CD4-positive, CD25-positive, alpha-beta regulatory T cell (primary cell): ENCODE measurements at places on chromosomes 3 and 15. TPM values are rescaled to one million over a fixed set of nuclear protein-coding genes. Genes with fewer than 3 reads are reported as not detected.

Gene AHSG
- total RNA-seq = not detected

Gene SUSD5
- not detected for total RNA-seq

Gene CIDEC
- not detected for total RNA-seq

Gene VPS13C
- total RNA-seq = 150 TPM

Gene SEMA3B
- total RNA-seq = 1.7 TPM

Gene NAA50
- total RNA-seq = 70.2 TPM

GRCh38 chr3:191431160-191431822 lies 29.7 kb upstream of the PYDC2 start:
- H3K27ac ChIP-seq = no peak overlapping the region
- H3K4me1 ChIP-seq = no peaks in the 10 kb centered on the region
- no peak for DNase-seq
- no peaks in the 10 kb centered on the region for H3K27me3 ChIP-seq
- H3K36me3 ChIP-seq = no peaks in the 10 kb centered on the region
- no peak overlapping the region for H3K4me3 ChIP-seq

DNA sequence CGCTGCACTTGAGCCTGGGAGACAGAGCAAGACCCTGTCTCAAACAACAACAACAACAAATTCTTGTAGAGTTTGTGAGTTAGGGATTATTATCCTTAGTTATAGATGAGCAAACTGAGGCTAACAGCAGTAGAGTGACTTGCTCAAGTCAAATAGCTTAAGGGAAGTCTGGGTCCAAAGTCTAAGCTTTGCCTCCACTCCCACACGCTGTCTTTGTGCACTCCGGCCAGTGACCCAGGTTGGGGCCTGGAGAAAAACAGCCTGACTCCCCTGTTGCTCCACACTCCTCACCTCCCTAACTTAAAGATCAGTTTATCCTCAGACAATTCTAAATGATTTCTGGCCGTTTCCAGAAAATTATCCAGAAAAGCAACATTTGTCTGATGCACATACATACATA lies 9.2 kb upstream of the SIN3A start:
- peaks cover 6% of the 10 kb centered on the region for H3K4me1 ChIP-seq
- no peak overlapping the region for H3K27ac ChIP-seq
- no peak overlapping the region for H3K4me3 ChIP-seq
- DNase-seq = no peak

DNA sequence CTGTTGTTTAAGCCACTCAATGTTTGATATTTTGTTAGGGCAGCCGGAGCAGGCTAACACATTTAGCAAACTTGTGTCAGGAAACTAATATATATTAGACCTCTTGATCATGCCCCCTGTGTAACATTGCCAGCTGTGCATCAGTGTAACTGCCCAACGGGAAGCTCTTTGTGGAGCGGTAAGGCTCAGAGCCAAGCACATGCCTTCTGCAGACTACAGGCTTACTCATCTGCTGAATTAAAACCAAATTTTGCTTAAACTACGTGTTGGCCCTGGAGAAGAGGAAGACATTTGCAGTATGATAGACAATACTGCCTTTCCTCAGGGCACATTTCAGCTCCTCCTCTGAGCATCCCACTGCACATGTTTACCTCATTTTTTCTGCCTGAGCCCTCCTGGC lies 50.5 kb upstream of the KCNMB2 start:
- no peak overlapping the region for H3K4me3 ChIP-seq
- no peak for DNase-seq

DNA sequence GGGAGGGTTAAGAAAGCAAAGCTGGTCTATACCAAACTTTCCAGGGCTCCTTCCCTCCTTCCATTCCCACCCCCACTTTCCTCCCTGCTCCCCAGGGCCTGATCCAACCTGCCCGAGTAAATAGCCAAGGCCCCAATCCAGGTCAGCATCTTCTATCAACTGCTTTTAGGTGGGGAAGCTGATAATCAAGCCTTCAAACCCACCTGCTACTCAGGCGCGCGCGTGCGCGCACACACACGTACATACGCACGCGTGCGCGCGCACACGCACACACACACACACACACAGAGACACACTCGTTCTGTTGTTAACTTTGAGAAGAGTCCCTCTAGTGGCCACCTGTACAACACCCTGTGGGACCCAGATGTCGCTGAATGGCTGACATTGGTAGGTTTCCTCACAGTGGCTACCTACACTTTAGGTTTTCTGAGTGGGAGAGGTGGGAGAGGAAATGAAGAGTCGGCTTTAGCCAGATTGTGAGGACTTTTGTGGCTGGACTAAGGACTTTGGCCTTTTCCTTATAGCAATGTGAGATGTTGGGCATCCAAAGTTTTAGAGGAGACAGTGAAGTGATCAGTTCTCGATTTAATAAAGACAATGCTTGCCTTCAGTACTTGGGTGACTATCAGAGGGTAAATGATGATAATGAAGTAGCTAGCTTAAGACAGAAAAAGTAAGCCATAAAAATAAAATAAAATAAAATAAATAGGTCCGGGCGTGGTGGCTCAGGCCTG lies 179.9 kb upstream of the C2CD4B start:
- H3K27ac ChIP-seq = no peak overlapping the region
- no peaks in the 10 kb centered on the region for H3K36me3 ChIP-seq
- H3K4me1 ChIP-seq = no peaks in the 10 kb centered on the region
- no peaks in the 10 kb centered on the region for H3K27me3 ChIP-seq

DNA sequence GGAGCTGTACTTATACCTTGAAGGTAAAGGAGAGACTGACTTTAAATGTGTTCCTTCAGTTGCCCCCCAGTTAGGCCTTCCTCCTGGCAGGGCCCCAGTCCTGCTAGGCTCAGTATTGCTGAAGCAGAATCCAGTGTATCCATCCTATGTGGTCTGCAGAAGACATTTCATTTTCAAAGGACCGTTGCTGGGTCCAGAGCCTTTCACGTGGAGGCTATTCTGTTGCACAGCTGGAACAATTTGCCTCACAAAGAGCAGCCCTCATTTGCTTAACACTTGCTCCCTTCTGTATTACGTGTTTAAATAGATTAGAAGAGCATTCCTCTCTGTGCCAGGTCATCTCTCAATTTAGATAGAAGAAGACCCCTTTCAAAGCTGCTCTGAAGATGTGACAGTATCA lies 78.9 kb upstream of the CFAP20DC start:
- H3K27me3 ChIP-seq = no peaks in the 10 kb centered on the region
- no peak for DNase-seq
- no peaks in the 10 kb centered on the region for H3K36me3 ChIP-seq
- H3K4me3 ChIP-seq = no peak overlapping the region
- no peak overlapping the region for H3K27ac ChIP-seq
- no peaks in the 10 kb centered on the region for H3K4me1 ChIP-seq

GRCh38 chr3:58421004-58421403 lies 12.6 kb downstream of the PDHB start:
- no peaks in the 10 kb centered on the region for H3K4me1 ChIP-seq
- H3K27ac ChIP-seq = no peak overlapping the region
- no peak for DNase-seq
- no peak overlapping the region for H3K4me3 ChIP-seq

GRCh38 chr3:18641916-18642315 lies 216.8 kb upstream of the SATB1 start:
- H3K4me3 ChIP-seq = no peak overlapping the region
- no peaks in the 10 kb centered on the region for H3K36me3 ChIP-seq
- DNase-seq = no peak
- no peak overlapping the region for H3K27ac ChIP-seq
